ENCODE measurements at places on chromosomes 3 and 15.

GRCh38 chr3:161291191-161291901 is 70.2 kb downstream of the NMD3 start:
- no peak for DNase-seq

GRCh38 chr3:14481018-14481645 is 59.0 kb downstream of the GRIP2 start:
- no peak for DNase-seq

DNA sequence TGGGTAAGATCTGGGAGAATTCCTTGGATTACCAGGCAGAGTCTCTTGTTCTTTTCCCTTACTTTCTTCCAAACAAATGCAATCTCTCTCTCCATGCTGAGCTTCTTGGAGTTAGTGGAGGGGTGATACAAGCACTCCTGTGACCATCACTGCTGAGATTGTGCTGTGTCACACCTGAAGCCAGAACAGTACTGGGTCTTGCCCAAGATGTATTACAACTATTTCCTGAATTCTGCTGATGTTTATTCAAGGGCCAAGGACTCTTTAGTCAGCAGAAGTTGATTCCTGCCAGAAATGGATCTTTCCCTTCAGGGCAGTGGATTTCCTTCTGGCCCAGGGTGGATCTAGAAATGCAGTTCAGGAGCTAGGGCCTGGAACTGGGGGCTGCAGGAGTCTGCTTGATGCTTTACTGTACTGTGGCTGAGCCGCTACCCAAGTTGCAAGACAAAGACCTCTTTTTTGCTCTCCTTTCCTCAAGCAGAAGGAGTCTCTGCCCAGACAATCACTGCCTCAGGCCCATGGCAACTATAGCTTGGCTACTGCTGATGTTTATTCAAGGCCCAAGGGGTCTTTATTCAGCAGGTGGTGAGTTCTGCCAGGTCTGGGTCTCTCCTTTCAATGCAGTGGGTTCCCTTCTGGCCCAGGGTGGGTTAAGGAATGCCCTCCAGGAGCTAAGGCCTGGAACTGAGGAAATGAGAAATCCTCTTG is 98.8 kb downstream of the SH3GL3 start:
- DNase-seq = no peak

DNA sequence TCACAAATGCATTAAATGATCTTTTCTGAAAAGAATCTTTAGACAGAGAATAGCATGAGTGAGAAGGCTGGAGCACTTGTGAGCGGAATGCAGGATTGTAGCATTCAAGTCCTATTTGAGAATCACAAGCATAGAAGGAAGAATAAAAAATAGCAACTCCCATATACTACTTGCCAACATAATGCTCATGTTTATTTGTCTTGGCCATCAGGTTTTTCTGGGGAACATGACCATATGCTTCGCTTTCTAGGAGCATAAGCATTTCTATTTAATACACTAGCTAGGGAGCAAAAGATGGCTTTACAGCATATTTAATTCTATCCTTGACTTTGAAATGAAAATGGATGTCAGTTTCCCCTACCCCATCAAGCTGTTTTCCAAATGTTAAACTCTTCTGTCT is 170.3 kb upstream of the MITF start:
- DNase-seq = no peak

DNA sequence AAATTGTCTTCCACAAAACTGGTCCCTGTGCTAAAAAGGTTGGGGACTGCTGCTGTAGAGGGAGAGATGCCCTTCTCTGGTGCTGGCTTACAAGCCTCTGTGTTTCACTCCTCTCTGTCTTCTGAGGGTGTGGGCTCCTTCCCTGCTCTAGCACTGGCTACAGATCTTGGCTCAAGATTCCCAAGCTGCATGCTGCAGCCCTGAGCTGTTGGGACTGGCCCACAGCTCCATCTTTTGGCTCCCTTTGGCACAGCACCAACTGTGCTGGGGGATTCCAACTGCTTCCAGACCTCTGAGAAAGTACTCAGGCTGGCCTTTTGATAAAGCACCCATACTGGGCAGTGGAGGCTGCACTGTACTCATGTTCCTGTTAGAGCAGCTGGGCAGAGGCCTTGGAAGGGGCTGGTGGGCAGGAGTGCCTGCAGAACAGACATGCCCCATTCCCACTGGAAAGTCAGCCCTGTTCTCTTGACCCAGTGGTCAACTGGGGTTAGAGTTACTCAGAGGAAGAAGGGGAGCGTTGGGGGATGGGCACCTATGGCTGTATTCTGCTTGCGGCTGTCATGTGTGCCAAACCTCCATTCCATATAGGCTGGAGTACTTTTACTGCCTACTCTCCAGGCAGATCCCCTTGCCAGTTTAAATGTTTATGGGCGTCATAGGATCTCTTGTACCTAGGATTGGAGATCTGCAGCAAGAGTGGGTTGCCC is 55.7 kb downstream of the GALK2 start:
- no peak for DNase-seq

GRCh38 chr3:181613813-181614212 is 97.9 kb upstream of the SOX2 start:
- DNase-seq = no peak

GRCh38 chr3:22990291-22991200 is 212.6 kb upstream of the UBE2E2 start:
- no peak for DNase-seq

GRCh38 chr3:30894521-30895251 is at the start of gene GADL1:
Gene GADL1, minus strand, starts transcription at chr3:30894661. Its CDS starts 47 bp downstream, at chr3:30894614.
- DNase-seq = no peak

DNA sequence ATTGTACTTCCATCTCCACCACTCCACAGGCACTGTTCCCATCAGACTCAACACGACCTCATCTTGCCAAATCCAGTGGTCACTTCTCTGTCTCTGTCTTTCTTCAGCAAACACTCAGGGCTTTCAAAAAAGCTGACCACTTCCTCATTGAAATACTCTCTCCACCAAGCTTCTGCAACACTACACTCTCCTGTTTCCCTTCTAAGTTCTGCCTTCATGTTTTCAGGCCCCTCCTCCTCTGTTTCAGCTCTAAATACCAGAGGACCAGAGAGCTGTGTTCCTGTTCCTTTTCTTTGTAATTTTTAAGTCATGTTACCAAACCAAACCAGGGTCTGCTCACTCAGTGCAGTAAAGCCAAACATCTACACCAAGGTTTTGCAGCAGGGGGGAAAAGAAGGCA is 33.8 kb upstream of the ACP3 start:
- DNase-seq = no peak

- no peak for DNase-seq
Observed at GRCh38 chr3:16741890-16742289, 136.7 kb upstream of the DAZL start.

- DNase-seq = no peak
Observed at GRCh38 chr3:188301147-188301546, 147.2 kb downstream of the LPP start.

DNA sequence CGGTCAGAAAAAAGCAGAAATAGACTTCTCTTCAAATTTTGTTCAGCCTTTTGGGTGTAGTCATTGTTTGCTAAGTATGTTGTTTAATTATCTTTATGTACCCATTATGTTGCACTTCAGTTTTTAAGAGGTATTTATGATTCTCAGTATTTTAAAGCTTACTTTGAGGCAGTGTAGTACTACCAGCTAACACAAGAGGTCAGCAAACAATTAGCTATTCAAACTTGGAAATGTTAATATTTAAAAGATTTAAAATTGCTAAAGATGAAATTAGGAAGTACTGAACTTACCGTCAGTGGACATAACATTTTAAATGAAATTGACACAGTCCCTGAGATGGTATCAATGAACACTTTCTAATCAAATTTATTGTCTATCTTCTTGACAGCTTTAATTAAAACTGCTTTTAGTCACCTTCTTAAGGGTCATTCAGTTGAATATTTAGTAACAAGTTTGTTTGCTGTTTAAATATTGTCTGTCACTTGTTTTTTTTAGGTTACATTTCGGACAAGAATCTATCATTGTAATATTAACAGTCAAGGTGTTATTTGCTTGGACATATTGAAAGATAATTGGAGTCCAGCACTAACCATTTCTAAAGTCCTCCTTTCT is 28.1 kb downstream of the NKIRAS1 start:
- DNase-seq = no peak

DNA sequence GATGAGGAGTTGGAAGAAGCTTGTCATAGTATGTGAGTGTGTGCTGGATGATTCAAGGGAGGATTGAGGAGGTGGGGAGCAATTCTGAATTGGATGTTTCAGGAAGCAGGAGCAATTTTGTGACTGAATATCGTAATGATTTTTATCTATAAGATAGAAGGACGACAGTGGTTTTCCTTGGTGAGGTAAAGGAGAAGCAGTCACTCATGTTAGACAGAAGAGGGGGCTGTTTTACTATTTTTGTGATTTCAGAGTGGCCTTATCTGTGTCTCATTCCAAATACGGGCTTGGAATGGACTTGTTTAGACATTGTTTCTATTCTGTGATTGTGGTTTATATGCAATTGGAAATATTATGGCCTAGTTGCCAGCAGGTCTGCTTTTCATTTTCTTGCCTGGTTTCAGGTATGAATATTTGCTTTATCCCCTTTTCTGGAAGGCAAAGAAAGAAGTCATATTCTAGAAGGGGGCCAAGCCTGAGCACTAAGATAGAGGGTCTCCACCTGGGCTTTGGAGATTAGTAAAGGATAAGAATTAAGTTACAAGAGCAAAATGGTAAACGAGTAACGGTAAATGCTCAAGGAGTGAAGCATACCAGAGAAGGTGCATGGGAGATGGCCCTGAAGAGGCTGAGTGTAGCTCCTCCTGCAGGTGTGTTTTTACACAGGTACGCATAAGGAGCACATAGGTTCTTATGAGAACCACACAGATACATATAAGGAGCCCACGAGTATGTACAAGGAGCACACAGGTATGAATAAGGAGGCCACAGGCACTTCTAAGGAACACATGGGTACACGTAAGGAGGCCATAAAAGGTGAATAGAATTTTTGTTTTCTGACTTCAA is 124.6 kb upstream of the KCNAB1 start:
- DNase-seq = peak; percentile 21

DNA sequence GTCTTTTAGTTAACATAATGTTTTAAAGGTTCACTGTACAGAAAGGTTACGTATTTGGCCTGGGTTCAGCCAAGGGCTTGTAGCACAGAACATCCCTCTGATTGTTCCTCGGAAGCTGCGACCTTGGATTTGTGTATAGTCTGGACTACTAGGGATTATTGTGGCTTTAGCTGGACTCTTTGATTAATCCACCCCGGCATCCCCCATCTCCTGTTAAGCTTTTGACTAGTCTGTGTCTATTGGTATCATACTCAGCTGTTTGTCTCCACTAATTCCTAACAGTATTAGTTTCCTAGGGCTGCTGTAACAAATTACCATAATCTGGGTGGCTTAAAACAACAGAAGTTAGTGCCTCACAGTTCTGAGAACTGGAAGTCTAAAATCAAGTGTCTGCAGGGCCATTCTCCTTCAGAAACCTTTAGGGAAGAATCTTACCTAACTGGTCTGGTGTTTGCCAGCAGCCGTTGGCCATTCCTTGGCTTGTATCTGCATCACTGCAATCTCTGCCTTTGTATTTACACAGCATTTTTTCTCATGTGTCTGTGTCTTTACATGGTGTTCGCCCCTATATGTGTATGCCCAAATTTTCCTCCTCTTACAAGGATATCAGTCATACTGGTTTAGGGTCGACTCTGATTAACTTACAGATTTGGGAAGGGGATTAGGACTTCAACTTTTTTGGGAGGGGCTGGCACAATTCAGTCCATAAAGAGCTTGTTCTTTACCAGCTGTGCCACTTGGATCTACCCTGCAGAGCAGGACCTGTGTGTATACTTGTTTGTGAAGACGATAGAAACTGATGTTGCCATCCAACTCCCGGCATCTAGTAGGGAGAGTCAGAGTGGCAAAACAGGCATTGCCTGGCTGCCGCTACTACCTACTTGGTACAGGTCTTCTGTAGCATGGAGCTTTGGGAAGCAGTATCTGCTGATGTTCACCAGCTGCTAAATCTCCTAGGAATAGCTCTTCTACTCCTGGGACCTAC is 117.8 kb downstream of the UBE2E2 start:
- no peak for DNase-seq
